ENCODE measurements at places on chromosomes 5 and 9.
A peak's percentile ranks its signal among the peaks of the same experiment; 100 is the strongest.

DNA sequence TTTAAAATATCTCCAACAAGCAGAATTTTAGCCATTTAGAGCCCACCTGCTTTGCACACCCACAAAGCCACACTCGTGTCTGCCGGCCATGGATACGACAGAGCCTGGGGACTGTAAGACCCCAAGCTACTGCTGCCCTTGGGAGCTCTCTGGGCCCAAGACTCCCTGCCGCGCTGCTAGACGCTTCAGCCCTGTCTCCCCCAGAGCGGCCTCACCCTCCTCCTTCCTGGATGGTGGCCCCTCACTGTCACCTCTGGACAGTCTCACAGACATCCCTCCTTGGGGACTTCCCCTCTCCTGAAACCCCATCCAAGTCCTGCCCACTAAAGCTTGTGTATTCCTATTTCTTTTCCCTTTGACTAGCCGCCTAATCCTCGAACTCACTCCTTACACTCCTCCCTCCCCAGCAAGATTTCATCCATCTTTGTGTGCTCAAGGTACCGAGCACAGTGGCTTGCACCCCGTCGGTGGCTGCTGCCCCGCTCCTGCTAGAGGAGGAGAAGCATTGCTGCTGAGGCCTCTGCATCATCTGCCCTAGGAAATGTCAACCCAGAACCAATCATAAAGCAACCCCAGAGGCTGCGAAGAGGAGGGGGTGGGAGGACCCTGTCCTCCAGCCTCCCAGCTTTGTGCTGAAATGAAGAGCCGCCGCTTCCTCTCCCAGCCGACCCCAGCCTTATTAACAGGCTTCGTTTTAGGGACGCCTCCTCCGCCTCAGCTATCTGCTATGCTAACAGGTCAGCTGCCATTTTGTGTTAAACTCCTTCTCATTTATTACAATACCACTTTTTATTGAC is 71.2 kb downstream of the CFAP77 start:
- no peak for DNase-seq

- no peak for DNase-seq
Measured at GRCh38 chr5:144774197-144774596, 603.5 kb downstream of the KCTD16 start.

GRCh38 chr9:96209407-96210271 is 92.3 kb downstream of the HSD17B3 start:
- no peak for DNase-seq

GRCh38 chr5:6719417-6719816 is 6.2 kb downstream of the TENT4A start:
- DNase-seq, result no peak

DNA sequence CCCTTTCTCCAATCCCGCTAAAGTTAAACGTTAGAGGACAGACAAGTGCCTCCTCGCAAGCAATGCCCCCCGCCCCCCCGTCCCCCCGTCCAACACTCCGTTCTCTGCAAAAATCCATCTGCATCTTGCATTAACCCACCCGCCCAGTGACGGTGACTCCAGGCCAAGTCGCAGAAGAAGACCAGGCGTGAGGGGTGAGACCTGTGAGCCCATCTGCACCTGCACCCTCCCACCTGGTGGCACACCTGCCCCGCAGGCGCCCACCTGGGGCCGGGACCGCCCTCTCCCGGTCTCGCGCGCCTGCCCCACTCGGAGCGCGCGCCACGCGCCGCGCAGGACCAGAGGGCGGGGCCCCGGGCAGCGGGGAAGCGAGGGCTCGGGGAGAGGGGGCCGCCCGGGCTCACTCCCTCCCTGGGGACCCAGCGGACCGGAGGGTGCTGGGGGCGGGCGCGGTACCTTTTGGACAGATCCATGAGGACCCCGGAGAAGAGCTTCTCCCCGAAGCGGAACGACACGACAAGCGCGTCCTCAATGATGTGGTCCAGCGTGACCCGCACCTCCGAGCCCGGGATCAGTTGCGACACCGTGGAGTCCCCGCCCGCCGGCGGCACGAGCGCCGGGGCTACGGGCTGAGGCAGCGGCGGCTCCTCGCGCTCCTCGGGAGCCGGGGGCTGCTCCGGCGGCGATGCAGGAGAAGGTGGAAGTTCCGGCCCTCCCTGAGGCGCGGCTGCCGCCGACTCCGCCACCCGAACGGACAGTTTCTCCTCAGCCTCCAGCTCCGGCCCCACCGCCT is 705 bp downstream of the PWWP2A start:
- DNase-seq, result no peak

- DNase-seq, result peak; percentile 21
Measured at GRCh38 chr9:37218800-37219425, 98.5 kb downstream of the ZCCHC7 start.

- no peak for DNase-seq
Measured at GRCh38 chr9:134521817-134522501, 119.6 kb upstream of the COL5A1 start.

DNA sequence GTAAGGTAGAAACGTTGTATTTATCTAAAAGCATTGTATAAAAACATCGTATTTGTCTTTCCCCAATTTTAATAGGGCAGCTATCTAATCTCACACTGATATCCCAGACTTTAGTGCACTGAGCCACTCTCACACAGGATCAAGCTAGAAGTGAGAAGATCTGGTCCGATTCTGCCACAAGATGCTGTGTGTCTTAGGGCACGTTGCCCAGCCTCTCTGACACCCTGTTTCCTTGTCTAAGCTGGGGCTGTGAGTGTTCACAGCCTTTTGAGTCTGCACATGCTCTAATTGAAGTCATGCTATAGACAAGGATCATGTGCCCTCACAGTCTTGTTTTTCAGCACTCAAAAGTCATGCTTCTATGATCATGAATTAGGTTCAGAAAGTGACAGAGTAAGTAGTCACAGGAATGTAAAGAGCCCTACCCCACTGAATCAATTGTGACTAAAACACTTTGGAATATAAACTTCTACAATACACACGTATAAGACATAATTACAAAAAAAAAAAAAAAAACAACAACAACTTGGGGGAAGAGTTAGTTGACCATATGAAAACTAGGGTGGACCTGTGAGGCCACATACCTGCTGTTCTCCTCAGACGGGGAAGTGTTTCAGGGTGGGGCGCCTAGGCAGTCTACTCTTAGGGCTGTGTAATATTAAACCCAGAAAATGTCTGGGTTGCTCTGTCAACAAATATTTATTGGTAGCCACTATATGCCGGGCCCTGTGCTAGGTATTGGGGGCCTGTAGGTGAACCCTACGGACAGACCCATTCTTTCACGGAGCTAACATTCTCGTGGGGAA is 893 bp upstream of the ABLIM3 start:
- no peak for DNase-seq

GRCh38 chr9:114303977-114304376 is 18.9 kb upstream of the ORM1 start:
- no peak for DNase-seq

- DNase-seq, result peak; percentile 38
Measured at GRCh38 chr9:33139421-33140228, 27.5 kb downstream of the B4GALT1 start.

DNA sequence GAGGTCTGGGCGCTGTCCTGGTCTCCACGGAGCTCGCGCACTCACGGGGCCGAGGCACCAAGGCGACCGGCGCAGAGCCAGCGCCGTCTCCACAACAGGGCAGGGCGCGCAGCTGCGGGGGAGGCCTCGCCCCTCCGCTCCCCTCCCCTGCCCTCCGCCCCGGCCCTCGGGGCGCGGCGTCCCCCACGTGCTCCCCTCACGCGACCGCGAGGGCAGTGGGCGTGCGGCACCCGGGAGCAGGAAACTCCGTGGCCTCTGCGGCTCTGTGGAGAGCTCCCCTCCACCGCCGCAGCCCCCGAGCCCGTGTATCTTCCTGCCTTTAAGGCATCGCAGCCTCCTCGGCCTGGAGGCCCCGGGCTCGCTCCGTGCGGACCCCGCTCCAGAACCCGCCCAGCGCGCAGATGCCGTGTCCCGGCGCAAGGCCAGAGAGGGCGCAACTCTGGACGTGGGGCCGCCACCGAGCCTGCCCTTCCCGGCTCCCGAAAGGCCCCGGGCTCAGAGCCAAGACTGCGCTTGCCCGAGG is 708 bp upstream of the TUBB4B start:
- peak; percentile 90 for DNase-seq

DNA sequence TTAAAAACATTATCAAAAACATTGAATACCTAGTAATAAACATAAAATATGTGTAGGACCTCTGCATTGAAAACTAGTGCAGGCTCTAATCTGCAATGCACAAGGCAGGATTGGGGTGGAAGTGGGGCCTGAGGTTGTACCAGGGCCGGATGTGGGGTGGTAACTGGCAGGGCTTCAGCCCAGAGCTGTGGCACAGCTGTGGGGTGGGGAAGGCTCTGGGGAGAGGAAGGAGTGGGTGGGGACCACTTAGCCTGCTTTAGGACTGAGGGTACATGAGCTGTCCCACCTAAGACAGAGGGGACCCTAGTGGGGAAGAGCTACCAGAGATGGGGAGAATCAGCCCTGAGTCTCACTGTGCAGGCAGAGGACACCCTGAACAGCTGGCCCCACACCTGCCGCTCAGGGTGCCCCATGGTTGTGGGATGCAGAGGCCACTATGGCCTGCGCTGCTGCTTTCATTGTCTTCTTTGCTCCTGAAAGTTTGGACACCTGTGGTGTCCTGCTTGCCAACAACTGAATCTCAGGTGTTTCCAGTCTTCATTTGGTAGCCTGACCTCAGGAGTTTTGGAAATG is 311.4 kb downstream of the TLE4 start:
- no peak for DNase-seq

DNA sequence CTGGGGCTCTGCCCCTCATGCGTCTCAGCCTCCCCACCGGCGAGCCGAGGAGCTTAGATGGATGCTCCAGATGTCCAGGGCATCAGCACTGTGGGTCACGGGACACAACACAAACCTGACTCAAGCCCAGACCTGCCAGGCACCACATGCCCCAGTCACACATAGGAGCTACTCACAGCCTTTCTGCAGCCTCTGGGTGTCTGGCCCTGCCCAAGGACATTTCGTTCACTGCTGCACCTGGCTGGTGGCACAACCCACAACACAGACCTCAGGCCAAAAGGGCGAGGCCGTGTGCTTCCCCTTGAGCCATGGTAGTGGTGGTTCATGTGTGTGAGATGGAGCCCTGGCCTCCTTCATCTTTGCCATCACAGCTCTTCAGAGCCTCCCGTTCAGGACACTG is 89.6 kb upstream of the FCN2 start:
- DNase-seq, result no peak

GRCh38 chr9:133897675-133898074 is 94.4 kb downstream of the VAV2 start:
- no peak for DNase-seq

DNA sequence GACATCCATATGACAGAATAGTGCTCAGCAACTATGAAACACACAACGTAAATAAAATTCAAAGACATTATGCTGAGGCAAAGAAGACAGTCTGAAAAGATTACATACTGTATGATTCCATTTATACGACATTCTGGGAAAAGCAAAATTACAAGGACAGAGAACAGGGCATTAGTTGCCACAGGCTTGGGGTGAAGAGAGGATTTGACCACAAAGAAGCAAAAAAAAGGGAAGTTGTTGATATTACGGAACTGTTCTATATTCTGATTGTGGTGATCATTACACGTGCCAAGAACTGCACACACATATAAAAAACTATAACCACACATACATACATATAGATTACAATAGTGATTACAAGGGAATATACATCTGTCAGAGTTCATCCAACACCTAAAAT is 24.1 kb downstream of the CDK5RAP2 start:
- DNase-seq, result no peak

- DNase-seq, result no peak
Measured at GRCh38 chr5:59178071-59178470, 595.2 kb downstream of the RAB3C start.

- DNase-seq, result no peak
Measured at GRCh38 chr9:69805962-69806515, 14.6 kb upstream of the CFAP95 start.

GRCh38 chr9:13113216-13113615 is 166.3 kb downstream of the MPDZ start:
- DNase-seq, result peak; percentile 11

GRCh38 chr9:107976767-107977166 is 487.2 kb upstream of the KLF4 start:
- DNase-seq, result no peak

GRCh38 chr5:43010935-43011315 is 29.2 kb downstream of the ANXA2R start:
- no peak for DNase-seq

- no peak for DNase-seq
Measured at GRCh38 chr5:147626464-147626863, 116.6 kb upstream of the DPYSL3 start.

- DNase-seq, result peak; percentile 62
Measured at GRCh38 chr5:151079838-151080612, 809 bp downstream of the TNIP1 start.

Measured in astrocyte of the hippocampus (primary cell).